Activated CD8-positive, alpha-beta memory T cell treated with anti-CD3 and anti-CD28 coated beads, Interleukin-2, amount 10 ng/mL, durations not matched to agents 7 days and 5 days (primary cell): ENCODE measurements at places on chromosomes 13 and 19.
A peak's percentile ranks its signal among the peaks of the same experiment; 100 is the strongest.

- DNase-seq = no peak
Measured at GRCh38 chr13:95019886-95020285, 281.4 kb downstream of the ABCC4 start.

- DNase-seq = no peak
Measured at GRCh38 chr13:94408314-94409036, 71.0 kb downstream of the DCT start.

DNA sequence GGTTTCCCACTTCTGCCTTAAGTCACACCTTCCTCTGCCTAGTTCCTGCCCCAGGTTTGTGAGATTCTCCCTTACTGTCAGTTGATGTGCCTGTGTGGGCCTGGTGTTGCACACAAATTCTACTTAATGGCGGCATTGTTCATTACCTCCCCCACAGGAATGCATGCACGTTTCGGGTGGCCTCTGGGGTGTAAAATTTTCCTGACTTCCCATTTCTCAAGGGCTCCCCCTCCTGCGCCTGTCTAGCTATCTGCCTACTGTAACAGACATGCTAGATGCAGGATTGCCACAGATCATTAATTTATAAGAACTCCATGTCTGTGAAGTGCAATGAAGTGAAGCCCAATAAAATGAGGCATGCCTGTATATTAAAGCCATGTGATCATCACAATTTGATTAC, 1466.3 kb downstream of the PCDH9 start:
- DNase-seq = no peak

GRCh38 chr13:20991741-20992520, 69.5 kb downstream of the LATS2 start:
- DNase-seq = no peak

- DNase-seq = peak; percentile 37
Measured at GRCh38 chr13:112819111-112819510, 129.3 kb downstream of the ATP11A start.

GRCh38 chr13:79528356-79528755, 47.4 kb downstream of the NDFIP2 start:
- DNase-seq = no peak

DNA sequence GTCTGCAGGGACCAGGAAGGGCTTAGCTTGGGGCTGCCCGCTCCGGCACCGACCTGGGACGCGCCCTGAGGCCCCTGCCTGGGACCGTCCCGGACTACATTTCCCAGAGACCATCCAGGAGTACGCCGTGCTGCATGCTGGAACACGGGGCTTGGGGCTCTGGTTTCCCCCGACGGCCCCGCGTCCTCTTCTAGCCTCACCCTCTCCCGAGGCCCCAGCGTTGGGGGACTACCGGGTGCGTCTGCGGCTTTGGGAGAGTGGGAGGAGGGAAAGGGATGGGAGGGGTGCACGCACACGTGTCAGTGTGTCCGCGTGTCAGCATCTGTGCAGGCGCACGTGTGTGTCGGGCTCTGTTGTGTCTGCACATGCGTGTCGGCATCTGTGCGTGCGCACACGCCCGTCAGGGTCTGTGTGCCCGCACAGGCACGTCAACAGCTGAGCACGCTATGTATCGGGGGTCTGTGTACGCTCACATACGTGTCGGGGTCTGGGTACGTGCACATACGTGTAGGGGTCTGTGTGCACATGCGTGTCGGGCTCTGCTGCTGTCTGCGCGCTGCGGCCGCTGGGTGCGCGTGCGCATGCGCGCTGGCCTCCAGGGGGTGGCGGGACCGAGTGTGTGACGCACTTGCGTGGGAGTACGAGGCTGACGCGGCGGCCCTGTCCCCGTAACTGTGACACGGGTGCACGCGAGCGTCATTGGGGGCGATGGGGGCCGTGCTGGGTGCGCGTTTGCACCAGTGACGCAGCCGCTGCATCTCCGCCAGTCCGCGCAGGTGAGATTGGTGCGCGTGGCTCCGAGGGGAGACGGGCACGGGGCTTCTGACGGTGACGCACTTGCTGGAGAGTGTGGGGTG, at the start of gene ZNF331:
Gene ZNF331 (plus strand): TSS at position 625 of the 857 bp plus-strand sequence. CDS start 31,232 bp downstream, outside the sequence.
- peak; percentile 88 for DNase-seq

GRCh38 chr19:46134527-46134926, 10.0 kb upstream of the IGFL3 start:
- no peak for DNase-seq

DNA sequence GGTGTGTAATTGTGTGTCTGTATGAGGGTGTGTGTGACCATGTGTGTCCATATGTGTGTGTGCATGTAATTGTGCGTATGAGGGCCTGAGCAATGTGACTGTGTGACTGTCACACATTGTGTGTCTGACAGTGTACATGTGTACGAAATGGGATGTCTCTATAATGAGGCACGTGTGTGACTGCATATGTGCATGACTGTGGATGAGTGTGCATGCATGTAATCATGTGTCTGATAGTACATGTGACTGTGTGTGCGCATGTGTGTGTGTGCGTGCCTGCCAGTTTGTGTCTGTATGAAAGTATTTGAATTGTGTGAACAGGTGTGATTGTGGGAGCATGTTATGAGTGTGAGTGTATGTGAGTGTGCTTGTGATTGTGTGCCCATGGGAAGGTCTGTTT, 2.2 kb upstream of the ACSBG2 start:
- no peak for DNase-seq

GRCh38 chr19:46524308-46524707, 28.6 kb upstream of the PNMA8B start:
- DNase-seq = no peak

- peak; percentile 82 for DNase-seq
Measured at GRCh38 chr13:39038569-39039030, 344 bp downstream of the NHLRC3 start.

DNA sequence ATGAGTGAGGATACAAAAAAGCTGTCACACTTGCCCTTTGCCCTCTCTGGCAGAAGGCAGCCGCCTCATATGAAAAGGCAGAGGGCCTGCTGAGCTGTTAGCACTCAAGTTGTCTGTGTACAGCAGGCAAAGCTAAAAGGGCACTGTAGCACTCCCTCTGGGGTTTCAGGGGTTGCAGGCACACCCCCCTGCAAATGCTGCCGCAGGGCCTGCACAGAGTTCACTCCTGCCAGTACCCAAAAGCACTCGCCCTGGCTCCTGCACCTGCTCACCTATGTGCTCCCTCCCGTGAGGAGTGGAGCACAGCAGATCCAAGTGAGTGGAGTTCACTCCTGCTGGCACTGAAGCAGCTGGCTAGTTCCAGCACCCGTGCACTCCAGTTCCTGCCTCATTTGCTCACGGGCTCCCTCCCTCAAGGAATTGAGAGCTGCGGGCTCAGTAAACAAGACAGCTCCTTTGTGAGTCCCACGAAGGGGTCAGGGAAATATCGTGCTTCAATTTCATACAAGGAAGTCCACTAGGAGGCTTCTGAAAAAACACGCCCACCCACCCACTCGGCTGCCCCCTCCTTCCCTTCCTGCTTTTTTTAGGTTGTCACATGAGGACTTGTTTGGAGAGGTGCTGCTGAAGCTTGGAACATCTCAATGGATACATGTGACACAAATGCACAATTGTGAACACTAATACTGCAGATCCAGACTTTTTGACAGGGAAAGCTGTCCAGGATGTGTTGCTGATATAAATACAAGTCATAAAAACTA, 9.9 kb upstream of the RCBTB2 start:
- no peak for DNase-seq

DNA sequence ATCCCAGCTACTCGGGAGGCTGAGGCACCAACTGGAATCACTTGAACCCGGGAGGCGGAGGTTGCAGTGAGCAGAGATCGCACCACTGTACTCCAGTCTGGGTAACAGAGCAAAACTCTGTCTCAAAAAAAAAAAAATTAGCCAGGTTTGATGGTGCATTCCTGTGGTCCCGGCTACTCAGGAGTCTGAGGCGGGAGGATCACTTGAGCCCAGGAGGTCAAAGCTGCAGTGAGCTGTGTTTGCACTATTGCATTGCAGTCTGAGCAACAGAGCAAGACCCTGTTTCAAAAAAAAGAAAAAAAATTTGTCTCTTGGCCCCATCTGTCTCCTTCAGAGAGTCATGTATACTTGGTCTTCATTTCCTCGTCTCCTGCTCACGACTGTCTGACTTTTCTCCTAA, 1.6 kb downstream of the CCDC97 start:
- DNase-seq = no peak

DNA sequence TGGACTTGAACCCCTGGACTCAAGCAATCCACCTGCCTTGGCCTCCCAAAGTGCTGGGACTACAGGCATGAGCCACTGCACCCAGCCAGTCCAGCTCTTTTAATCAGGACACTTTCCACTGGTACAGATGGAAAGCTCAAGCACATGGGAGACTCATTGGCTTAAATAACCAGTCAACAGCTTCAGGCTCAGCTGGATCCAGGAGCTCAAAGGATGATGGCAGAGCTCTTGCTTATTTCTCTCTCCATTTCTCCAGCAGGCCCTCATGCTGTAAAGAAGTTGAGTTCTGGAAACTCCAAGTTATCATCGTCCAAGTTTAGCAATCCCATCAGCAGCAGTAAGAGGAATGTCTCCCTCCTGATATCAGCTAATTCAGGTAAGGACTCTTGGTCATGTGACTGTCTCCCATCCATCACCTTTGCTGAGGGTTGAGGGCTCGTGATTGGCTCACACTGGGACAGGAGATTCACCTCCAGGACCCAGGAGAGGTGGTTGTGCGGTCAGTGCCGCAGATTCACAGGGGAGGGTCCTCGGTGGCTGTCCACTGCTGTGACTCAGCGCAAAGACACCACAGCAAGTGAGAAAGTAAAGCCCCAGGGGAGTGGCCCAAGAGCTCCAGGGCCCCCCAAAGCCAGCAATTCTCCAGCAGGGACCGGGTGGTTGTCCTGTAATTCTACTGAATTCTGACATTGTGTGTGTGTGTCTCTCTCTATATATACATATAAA, 5.1 kb downstream of the CCL25 start:
- DNase-seq = no peak

GRCh38 chr13:36819739-36820090, 693 bp downstream of the RFXAP start:
- DNase-seq = peak; percentile 71

- no peak for DNase-seq
Measured at GRCh38 chr13:21139374-21139773, 37.0 kb downstream of the SKA3 start.
